ENCODE measurements at places on chromosomes 3 and 15.
A peak's percentile ranks its signal among the peaks of the same experiment; 100 is the strongest.

DNA sequence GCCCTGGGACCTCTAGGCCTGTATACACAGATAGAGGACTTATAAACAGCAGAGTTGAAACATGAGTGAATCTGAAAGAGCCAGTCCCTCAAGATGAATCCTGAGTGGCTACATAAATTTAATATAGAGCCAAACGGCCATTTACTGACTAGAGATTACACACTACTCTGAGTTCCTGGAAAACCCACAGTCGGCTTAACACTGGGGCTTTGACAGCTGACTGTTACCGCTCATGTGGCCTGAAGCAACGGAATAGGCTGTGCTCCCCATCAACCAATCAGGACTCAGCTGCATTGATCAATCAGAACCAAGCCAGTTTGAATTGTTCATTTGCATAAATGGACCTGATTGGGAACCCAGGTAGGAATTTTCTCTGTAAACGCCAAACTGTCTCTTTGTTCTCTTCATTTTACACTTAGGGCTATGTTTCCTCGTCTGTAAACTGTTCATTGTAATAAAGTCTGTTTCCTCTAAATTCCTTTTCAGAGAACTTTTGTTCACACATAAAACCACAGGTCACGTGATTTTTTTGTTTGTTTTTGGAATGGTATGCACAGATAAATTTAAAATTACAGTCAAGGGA is 40.5 kb downstream of the CCNL1 start:
- peak; percentile 42 for DNase-seq

DNA sequence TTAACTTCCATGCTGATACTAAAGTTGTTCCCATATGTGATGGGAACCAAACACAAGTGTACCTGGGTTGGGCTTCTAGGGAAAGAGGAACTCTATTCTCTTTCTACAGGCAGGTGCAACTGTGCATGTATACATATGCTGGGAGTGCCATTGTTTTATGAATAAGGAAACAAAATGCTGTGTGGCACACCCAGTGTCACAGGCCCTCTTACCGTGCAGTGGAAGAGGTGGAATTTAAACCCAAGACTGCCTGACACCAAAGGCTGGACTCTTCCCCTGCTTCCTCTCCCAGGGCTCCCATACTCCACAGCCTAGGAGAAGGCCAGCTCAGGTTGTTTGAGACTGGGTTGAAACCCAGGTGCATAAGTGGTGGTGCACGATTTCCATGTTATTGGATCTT is 1.9 kb upstream of the FETUB start:
- no peak for DNase-seq

DNA sequence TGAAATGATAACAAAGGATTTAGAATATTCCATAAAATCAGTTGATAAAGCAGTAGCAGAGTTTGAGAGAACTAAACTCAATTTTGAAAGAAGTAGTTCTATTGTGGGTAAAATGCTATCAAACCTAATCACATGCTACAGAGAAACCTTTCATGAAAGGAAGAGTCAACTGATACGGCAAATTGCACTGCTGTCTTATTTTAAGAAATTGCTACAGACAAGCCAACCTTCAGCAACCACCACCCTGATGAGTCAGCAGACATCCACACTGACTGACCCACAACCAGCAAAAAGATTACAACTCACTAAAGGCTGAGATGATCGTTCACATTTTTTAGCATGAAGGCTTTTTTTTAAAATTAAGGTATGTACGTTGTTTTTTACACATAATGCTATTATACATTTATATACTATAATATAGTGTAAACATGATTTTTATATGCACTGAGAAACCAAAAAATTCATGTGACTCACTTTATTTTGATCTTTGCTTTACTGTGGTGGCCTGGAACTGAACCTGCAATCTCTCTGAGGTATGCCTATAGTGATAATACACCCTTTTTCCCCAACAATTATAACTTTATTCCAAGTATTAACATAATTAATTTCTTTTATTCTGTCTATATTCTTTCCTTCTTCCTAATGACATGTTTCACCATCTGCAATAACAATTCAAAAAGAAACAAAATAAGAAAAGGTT is 109.9 kb downstream of the TBC1D5 start:
- DNase-seq: no peak

GRCh38 chr3:60313231-60313798 is 937.9 kb downstream of the FHIT start:
- DNase-seq: no peak

- DNase-seq: no peak
Observed at GRCh38 chr3:15453501-15453900, 26.1 kb downstream of the EAF1 start.

DNA sequence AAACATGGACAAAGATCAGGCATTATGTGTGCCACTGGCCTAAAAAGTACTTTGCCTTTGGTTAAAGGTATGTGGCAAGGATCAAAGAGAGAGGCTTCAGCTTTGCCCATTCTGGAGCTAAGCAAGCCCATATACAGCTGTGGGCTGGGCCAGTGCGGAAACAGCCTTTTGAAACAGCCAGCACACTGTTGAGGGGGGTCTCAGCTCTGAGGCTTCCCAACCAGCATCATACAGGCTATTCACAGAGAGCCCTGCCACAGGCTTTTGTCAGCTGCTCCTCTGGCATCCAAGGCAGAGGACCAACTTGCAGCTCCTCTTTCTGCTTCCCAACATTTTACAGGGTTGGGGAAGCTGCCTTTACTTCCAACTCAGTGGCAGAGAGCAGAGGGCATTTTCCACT is 63.2 kb upstream of the FOXB1 start:
- DNase-seq: no peak

DNA sequence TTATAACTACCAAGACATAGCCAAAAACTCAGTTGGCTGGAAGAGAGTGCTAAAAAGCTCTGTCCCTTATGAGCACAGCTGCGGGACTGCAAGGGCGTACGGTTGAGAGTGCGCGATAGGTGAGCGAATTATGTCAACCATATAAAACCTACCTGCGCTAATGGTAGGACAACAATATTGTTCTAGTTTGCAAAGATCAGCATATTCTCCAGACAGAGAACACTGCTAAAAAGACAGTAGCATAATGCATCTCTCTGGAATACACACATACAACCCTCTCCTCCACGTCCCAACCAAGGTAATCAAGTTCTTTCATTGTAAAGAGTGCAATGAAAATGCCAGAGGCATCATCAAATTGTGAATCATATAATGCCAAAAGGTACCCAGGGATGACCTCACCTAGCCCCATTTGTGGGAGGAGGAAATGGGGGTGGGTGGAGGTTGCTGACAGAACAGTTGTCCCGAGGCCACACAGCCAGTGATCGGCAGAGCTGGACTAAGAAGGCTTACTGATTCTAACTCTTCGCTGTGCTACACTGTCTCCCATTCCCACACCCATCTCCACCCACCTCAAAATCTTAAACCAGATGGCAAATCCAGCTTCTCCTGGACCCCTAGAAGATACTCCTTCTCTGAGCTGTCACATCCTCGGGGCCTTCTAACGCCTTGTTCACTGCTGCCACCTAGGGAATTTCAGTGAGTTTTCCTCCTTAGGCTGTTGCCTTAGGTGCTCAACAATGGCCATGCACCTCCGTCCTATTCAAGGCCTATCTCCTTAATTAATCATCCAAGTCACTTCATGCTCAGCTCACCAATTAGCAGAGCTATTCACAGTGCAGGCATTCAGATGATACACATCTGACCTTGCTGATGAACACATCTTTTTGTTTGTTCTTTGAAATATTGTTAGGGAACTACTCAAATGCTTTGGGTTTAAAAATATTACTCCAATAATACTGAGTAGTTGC is 60.7 kb downstream of the RPL22L1 start:
- no peak for DNase-seq

DNA sequence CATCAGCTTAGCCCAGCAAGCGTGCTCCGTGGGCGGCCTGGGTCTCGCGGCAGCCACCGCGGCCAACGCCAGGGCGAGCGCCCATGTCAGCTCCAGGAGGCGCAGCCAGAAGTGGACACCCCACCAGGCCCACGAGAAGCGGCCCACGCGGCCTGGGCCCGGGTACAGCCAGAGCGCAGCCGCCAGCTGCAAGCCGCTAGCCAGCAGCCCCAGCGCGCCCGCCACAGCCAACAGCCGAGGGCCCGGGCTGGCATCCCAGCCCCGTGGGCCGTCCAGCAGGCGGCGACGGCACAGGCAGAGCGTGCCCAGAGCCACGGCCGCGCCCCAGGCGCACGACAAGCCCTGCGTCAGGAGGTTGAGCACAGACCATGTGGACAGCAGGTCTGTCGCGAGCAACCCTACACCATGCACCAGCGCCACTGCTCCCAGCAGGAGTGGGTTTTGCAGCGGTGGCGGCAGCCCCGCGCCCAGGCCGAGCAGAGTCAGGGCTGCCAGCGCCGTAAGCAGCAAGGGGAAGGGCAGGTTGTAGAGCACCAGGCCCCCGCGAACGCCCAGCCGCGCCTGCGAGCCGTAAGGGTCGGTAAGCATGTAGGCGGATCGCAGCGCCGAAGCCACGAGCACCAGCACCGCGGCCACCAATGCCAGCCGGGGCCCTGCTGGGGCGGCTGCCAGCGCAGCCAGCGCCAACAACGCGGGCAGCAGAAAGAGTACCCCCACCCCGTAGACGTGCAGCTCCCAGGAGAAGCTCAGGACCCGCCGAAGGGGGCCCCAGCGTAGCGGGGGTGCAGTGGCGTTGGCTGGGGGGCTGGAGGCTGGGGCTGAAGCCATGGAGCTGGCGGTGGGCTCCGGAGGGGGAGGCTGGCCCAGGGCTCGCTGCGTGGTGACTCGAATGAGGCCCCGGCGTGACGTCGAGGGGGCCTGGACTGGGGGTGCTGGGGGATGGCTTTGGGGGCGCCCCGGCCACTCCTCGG is 4.9 kb downstream of the PRRT3 start:
- no peak for DNase-seq

DNA sequence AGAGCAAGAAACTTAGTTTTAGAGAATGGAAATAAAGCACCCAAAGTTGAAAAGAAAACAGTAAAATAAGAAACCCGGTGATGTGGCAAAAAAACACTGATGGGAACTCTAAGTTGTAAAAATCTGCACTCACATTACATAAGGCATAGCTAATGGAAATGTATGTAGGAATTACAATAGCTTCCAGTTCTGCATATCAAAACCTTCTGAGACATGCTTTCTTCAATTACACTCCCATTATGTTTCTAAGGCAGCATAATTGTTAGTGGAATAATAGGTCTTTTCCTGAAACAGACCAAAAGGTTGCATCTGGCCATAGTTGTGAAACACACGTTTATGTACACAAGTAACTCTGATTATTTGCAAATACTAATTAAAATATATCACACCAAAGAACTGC is 41.4 kb downstream of the SLC30A4 start:
- no peak for DNase-seq

DNA sequence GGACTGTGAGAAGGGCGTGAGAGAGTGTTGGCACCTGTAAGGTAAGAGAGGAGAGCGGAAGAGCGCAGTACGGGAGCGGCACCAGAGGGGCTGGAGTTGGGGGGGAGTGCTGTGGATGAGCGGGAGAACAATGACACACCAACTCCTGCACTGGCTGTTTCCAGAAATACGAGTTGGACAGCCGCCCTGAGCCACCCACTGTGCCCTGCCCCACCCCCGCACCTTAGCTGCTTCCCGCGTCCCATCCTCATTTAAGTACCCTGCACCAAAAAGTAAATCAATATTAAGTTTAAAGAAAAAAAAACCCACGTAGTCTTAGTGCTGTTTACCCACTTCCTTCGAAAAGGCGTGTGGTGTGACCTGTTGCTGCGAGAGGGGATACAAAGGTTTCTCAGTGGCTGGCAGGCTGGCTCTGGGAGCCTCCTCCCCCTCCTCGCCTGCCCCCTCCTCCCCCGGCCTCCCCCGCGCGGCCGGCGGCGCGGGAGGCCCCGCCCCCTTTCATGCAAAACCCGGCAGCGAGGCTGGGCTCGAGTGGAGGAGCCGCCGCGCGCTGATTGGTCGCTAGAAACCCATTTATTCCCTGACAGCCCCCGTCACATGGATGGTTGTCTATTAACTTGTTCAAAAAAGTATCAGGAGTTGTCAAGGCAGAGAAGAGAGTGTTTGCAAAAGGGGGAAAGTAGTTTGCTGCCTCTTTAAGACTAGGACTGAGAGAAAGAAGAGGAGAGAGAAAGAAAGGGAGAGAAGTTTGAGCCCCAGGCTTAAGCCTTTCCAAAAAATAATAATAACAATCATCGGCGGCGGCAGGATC is at the start of gene SOX2:
Gene SOX2, plus strand, starts transcription at position 601 of the 811 bp plus-strand sequence. CDS start 436 bp downstream, outside the sequence.
- DNase-seq: no peak

GRCh38 chr15:67799801-67800205 is 25.5 kb upstream of the SKOR1 start:
- DNase-seq: no peak

DNA sequence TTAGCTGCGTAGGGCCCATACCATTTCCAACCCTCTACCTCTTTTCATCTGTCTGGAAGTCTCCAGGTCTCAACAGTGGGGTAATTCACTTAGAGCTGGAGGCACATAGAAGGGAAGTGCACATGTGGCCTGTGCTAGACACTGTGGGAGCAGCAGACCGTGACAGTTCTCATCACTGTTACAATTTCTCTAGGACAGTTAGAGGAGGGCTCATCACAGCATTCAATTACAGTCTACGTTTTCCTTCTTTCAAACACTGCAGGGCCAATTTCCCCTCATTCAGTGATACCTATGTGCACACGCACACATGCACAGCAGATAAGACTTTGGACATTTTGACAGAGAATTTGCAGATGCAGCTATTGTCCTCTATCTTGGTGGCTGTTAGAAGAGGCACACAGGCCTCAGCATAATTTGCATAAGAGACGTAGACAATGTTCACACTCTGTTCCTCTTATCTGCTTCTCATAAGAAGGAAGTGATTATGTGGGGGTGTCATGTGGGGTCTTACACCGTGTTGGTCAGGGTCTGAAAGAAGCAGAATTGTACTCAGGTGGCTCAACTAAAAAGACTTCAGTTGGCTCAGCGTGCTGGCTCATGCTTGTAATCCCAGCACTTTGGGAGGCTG is 12.6 kb upstream of the HRG start:
- no peak for DNase-seq

DNA sequence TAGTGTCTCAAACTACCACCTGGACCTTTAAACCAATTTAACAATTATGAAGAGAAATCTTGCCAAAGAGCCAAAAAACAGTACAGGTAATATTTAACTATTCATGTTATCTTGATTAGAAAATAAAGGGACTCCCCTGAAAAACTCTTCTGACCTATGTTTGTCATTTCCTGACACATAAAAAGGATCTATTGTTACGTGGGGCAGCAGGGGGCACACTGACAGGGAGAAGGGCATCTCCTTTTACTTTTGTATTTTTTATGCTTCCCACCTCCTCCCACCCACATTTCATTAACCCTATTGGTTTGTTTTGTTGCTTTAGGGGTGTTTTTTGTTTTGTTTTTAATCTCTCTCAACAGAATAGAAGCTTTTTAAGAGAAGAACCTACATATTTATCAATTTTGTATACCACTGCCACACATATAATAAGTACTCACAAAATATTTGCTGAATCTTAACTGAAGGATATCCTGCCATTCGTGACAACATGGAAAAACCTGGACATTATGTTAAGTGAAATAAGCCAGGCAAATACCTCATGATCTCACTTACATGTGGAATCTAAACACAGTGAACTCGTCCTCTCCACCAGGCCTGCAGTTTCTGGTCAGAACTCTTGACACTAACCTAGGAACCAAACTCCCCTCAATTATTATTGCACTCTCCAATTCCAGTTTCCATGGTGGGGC is 17.7 kb downstream of the STAG1 start:
- DNase-seq: no peak

- DNase-seq: no peak
Observed at GRCh38 chr3:171772427-171773056, 37.7 kb downstream of the PLD1 start.

GRCh38 chr3:152209060-152209459 is 59.7 kb upstream of the MBNL1 start:
- DNase-seq: no peak

Data from activated T-helper 2 cell treated with anti-CD3 and anti-CD28 coated beads, Interferon-gamma antibody, Interleukin-2, Interleukin-4, amounts not matched to agents 10 μg/mL and 5 μg/mL and 100 μg/mL, durations not matched to agents 14 hours and 24 hours and 36 hours (primary cell).